ENCODE measurements at places on chromosomes 4 and X.

DNA sequence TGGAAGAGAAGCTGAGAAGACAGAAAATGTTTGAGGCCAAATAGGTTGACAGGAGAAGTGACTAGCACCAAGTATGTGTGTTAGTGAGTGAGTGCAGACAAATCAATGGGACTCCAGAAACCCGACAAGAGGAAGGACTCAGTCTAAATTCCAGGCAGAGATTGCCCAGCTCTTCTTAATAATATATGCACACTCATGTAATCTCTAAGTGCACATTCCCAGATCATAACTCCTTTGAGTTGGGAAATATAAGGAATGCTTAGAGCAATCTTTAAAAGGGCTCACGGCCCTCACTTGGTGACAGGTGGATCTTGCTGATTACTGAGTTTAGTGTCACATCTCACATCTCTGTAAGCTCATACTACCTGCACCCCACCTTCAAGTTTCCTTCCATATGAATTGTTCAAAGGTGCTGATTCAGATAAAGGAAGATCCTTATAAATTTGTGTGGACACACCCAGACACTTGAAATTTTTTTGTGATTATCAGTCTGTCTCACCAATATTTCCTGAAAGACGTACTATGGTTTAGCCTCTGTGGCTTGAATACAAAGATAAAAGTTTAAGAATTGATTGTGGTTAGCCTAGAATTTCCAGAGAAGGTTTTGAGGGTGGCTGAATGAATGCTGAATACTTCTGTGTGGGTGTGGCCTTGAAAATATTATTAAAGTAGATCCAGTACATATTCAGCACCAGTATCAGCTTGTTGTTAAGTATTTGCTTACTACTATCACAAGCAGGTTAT, 205.1 kb upstream of the UGT8 start:
- no peak for DNase-seq

DNA sequence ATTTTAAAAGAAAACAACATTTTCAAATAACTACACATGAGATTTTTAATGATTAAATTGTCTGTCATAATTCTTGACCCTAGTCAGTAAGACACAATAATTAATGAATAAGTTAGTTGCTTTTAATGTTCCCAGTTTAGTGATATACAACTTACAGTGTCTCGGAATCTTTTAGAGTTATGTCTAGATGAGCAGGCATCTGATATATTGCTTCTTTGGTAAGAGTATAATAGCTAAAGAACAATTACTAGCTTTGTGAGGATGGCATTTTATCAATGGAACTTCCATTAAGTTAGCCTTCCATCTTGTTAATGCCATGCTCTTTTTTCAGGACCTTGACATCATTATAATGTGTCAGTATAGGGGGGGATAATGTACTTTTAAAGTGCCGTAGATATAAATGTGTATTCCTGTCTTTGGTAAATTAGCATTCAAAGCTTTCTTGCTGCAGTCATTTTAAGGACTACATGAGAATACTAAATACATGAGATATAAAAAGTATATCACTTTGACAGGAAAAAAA, 425.1 kb downstream of the PDHA2 start:
- DNase-seq, result no peak

- DNase-seq, result no peak
These were observed 2.6 kb downstream of the ARHGAP24 start for GRCh38 chr4:85477534-85477933.

DNA sequence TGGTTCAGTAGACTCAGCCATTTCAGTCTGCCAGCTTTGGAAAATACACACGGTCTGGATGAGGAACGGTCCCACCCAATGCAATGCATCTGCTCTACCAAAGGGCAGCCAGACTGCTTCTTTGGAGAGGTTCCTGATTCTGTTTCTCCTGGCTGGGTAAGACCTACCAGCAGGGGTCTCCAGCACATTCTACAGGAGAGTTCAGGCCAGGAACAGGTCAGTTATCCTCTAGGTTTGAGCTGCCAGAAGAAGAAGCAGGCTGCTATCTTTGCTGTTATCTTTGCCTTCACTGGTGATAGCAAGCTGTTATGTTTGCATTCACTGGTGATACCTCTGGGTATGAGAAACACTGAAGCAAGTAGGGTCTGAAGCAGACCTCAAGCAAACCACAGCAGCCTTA, 45.5 kb upstream of the PBDC1 start:
- DNase-seq, result no peak

Measured in BJ (cell line).